ENCODE measurements at places on chromosomes 5 and 9.

DNA sequence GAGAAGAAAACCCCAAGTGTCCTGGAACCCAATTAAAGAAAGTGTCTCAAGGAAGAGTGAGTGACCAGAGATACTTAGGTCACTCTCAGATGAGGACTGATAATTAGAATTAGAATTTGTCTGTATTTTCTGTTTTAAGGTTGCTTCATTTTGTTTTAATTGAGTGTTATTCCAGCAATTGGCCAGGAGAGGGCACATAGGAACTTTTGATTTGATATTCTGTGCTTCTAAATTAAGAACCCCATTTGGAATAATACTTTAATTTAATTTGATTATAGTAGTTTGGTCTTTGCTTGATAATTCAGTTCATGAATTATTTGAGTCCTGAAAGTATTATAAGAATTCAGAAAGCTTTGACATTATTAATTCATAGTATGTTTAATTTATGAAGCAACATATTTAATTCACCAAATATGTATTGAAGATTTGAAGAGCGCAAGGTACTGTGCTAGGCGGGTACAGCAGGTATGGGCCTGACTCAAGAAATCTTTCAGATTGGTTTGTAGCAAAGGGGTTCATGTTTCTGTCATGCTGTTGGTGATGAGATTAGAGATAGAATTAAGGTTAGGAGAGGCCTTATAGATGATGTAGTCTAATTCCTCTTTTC, 4.9 kb downstream of the MRPL22 start:
- DNase-seq, result peak; percentile 28

DNA sequence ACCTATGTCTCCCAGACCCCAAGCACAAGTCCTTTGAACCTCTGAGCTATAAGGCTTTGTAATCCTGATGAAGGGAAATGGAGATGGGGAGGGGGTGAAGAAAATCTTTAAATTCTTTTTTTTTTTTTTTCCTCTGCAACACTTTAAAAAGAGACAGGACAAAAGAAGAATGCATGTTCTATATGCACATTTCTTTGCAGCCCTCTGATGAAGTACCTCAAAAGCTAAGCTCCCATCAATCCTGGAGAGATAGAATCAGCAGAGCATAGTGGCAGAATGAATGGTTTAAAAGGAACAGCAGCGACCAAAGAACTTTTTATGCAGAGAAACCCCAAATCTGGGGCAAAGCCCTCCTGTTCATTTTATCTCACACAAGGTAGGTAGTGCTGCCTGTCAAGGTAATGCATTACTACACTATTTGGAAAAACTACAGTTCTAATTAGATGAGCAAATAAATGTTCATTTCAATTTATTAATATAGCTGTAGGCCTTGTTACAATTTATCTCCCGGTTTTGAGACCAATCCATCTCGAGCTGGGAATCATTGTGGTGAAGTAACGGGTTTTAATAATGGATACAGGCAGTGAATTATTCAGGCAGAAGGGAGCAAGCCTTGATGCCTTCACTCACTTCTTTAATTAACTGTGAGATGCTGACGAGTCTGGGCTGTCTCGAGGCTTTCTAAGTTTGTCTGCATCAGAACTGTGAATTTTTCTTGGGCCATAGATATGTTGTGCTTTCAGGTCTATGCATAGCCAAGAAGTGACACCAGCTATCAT, 173.5 kb upstream of the ZNF608 start:
- no peak for DNase-seq

DNA sequence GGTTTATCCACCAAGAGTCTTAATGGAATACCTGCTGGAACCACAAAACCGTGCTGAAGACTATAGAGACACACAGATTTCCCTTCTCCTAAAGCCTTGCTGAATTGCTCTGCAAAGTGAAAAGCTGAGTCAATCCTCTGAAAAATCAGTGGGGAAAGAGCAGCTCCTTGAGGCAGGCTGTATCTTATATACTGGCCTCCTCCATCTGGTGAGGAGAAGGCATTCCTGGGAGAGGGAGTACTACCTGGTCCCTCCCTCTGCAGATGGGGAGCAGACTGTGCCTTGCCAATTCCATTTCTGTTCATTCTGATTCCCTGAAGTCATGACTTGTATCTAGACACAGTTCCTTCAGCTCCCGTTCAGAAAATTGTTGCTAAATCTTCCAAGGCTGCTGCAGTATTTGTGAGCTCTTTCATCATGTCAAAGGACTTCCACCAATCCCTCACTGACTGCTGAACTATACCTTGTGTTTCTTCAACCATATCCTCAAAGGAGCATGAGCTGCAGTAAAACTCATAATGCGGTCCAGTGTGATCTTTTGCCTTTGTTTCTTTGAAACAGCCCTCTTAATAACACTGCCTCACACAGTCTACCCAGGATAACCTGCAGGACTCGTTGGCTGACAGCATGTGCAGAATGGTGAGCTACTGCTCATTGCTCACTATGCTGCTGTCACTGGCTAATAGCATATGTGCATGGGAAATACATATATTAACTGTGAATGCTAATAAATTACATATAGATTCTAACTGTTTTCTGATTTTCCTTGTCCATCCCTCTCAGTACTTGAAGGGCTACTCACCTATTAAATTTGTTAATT, 84.5 kb downstream of the FOXD1 start:
- no peak for DNase-seq

- DNase-seq, result peak; percentile 9
Measured at GRCh38 chr5:76521240-76521758, 101.9 kb downstream of the F2RL2 start.

DNA sequence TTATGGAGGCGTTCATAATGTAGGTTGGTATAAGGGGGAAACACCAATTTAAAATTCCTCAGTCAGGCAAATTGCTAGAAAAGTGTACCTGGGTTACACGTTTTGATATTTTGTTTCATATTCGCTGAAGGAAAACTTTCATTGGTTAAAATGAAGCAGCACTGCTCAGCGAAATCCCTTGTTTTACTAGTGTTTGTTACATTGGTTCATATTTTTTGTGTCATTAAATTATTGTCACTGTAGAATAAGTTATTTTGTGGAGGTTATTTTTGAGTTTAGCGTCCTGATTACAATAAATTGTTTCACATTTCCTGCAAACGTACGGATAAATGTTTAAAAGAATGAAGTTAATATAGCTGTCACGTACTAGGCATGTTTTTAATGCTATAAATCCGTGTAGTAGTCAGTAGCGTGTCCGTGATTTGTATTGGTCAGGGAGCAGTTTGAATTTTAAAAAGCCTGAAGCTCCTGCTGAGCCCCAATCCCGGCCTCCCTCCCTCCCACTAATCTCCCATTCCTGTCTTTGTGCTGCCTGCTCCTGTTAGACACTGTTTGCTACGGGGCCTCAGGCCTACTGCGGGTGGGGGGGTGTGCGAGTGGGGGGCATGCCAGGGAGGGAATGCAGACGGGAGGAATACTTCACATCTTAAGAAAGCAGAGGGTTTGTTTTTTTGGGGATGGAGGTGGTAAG, 2.0 kb downstream of the NIPBL start:
- no peak for DNase-seq

DNA sequence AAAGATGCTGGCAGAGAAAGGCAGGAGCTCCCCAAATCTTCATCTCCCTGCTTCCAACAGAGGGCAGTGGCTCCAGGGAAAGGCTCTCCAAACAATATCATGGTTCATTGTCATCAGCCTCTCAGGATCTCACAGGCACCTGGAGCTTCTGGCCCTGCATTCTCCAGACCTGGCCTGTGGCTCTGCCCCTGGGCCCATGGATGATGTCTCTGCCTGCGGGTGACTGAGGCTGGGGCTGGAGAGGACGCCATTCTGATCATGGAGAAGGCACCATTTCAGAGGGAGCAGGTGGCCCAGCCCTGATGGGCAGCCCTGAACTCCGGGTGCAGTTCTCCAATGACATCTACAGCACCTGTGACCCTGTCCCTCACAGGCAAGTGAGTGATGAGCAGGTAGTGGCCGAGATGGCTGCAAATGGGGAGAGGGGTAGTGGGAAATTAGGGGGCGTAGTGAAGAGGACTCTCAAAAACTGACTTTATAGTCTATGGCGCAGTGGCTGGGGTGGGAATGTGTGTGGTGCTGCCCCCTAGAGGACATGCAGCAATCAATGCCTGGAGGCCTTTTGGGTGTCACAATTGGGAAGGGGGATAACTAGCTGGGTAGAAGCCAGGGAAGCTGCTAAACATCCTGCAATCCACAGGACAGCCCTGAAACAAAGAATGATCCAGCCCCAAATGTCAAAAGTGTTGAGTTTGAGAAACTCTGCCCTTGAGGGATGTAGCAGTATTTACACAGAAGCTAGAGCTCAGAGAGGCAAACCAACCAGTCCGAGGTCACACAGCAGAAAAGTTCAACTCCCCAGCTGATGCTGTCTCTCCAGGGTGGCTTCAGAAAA, 3.2 kb downstream of the SH3PXD2B start:
- no peak for DNase-seq

- DNase-seq, result peak; percentile 76
Measured at GRCh38 chr5:82641331-82642003, 363.3 kb upstream of the RPS23 start.

DNA sequence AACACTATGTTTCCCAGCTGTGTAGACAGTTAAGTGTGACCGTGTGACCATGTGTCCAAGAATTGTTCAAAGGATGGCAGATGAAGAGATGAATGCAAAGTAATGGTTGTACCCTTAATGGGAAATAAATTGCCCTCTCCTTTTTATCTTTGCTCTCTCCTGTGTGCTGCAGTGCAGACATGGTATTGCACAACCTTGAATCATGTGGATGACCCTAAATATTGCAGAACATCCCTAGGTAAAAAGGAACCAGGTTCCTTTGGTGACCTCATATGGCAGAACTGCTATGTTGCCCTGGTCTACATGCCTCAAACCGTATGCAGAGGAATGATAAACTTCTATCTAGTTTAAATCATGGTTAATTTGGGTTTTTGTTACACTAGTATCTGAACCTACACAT, 81.7 kb upstream of the CTNND2 start:
- DNase-seq, result no peak

- peak; percentile 72 for DNase-seq
Measured at GRCh38 chr5:43627028-43627427, 24.0 kb downstream of the NNT start.

DNA sequence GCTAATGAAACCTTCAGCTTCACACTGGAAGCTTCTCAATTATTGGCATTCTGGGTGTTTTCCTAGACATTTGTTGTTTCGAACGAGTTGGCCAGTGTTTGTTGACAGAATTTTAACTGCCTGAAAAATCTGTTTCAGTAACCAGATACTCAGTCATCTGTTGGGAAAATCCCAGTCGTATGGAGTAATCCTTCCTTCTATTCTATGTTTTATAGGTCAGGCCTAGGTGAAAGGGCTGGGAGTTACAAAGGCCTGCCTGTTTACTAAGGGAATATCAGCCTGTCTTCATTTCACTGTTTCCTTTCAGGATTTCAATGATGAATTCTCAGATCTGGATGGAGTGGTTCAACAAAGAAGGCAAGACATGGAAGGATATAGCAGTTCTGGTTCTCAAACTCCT, 59.9 kb downstream of the GRAMD2B start:
- DNase-seq, result peak; percentile 76

GRCh38 chr9:22447618-22448305, 1.1 kb downstream of the DMRTA1 start:
- no peak for DNase-seq

DNA sequence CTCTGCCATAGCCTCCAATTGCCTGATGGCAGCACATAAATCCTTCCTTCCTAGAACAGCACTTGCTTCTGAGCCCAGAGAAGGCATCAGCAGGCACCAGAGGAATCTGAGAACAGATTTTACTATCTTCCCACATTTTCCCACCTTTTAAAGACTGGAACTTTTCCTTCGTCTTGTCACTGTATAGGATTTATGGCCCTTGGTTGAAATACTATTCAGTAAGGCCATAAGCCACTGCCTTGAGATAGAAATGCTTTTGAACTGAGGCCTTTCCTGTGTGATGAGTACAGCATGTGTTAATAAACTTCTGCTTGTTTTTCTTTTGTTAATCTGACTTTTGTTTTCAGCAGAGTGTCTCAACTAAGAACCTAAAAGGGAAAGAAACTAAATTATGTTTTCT, 84.3 kb downstream of the MRPS27 start:
- DNase-seq, result no peak

- DNase-seq, result no peak
Measured at GRCh38 chr5:81980160-81980559, 8.3 kb downstream of the ATG10 start.

GRCh38 chr5:115584501-115584900, 17.8 kb downstream of the TICAM2 start:
- DNase-seq, result no peak

DNA sequence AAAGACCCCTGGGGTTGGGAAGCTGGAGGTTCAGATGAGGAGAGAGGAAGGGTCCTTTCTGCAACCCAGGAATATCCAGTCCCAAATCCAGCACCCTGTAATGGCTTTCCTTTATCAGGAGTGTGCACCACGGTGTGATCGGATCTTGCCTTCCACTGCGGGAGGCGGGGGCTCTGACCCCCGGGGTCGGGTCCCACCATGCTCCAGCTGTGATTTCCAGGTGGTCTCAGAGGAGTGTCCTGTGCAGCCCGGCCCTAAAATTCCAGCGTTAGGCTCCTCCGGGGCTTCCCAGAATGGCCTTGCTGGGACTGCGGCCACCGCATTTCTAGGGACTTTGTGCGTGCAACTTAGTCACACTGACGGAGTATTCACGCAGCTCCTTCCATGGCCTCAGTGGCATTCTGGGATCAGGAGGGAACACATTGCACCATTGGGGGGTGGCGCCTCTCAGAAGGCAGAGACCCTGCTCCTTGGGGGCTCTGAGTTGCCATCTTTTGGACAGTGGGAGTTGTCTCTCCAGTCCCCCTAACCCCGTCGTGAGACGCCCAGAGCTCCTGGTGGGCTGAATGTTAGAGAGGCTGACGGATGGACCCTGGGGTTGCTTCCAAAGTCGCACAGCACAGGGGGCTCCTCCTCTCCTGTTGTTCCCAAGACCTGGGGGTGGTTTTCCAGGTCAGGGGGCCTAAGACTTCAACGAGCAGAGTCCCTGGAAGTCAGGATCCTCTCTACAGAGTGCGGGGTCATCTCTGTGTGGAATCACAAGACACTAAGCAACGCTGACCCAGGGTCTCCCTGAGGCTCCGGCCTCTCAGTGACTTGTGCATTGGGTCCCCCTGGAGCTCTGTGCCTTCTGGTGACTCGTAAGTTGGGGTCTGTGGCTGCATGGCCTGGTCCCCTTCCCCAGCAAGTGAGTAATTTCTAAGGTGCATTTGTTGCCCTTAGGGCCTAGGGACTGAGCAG, 42.7 kb upstream of the IRX4 start:
- no peak for DNase-seq

- no peak for DNase-seq
Measured at GRCh38 chr9:104850786-104851545, 77.0 kb downstream of the ABCA1 start.

GRCh38 chr5:139747583-139748504, 47.8 kb upstream of the PSD2 start:
- DNase-seq, result no peak

All from COLO829 (cell line).